ENCODE measurements at places on chromosomes 2 and 18. TPM values are rescaled to one million over a fixed set of nuclear protein-coding genes. Genes with fewer than 3 reads are reported as not detected.

GRCh38 chr18:23688528-23688927 is 725 bp upstream of the LAMA3 start:
- H3K36me3 ChIP-seq: no peaks in the 10 kb centered on the region
- H3K4me3 ChIP-seq: no peak overlapping the region
- H3K27me3 ChIP-seq: no peaks in the 10 kb centered on the region
- no peaks in the 10 kb centered on the region for H3K4me1 ChIP-seq

GRCh38 chr2:137254052-137254451 is 488.7 kb downstream of the THSD7B start:
- no peak for DNase-seq
- H3K4me1 ChIP-seq: no peaks in the 10 kb centered on the region

- H3K4me1 ChIP-seq: no peaks in the 10 kb centered on the region
- no peak overlapping the region for H3K27ac ChIP-seq
- H3K27me3 ChIP-seq: no peaks in the 10 kb centered on the region
- no peak overlapping the region for H3K4me3 ChIP-seq
Measured at GRCh38 chr2:235769046-235769445, 275.2 kb downstream of the AGAP1 start.

- peak; percentile 36 for DNase-seq
- no peak overlapping the region for H3K27ac ChIP-seq
- H3K4me3 ChIP-seq: no peak overlapping the region
- no peaks in the 10 kb centered on the region for H3K27me3 ChIP-seq
Measured at GRCh38 chr2:109254174-109254904, 125.3 kb downstream of the SH3RF3 start.

DNA sequence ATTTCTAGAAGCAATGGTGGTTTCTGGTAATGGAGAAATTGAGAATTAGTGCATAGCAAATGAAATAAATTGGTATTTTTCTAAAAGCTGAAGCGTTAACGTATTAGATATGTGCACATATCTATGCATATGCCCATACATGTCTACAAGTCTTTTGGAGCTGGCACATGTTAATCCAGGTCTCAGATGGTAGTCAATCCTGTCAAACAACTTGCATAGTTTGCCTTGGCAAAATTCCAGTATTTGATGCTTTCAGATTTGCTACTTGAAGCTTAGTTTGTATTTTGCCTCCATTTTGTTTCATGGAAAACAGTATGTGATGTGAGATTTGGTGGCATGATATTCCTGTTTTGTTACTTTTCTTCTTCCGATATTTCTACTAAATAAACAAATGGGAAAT is 304.6 kb downstream of the PARD3B start:
- H3K36me3 ChIP-seq: no peaks in the 10 kb centered on the region
- H3K27ac ChIP-seq: no peak overlapping the region
- DNase-seq: no peak
- H3K27me3 ChIP-seq: no peaks in the 10 kb centered on the region

DNA sequence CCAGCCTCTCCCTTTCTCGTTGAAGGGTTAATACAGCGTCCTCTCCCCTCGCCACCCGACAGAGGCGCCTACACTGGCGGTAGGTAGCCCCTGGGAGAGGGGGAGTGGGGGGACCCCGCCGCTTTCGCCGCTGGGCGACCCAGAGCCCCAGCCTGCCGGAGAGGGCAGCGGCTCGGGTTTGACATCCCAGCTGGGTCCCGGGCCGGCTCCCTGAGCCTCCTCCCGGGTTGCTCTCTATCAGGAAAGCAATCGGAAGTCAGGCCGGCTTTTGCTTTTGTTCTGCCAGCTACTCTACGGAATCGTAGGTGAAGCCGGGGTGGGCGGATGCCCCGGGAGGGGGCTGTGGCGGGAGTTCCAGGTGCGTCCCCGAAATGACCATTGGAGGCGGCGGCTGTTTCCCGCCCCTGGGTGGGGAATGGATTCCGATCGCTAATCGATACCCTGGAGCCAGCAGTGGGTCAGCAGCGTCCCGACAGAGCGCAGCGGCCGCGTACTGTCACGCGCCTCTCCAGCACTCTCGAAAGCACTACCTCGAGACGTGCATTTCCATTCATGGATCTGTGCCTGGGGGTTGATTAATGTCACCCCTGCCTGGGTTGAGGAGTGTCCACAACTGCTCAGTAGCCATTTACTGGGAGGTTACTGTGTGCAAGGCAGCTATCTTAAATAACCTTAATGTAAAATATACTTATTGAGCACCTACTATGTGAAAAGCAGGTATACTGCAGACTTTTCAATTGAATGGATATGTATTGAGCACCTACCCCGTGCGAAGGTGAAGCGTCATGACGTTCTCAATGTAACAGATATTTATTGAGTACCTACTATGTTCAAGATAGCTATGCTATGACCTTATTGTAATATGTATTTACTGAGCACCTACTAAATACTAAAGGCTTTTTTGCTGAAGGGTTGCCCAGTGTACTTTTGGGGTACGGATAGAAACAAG is 1.1 kb downstream of the MAPK4 start:
- H3K4me3 ChIP-seq: peak overlapping the region; percentile 70
- H3K27me3 ChIP-seq: no peaks in the 10 kb centered on the region
- no peak overlapping the region for H3K27ac ChIP-seq

DNA sequence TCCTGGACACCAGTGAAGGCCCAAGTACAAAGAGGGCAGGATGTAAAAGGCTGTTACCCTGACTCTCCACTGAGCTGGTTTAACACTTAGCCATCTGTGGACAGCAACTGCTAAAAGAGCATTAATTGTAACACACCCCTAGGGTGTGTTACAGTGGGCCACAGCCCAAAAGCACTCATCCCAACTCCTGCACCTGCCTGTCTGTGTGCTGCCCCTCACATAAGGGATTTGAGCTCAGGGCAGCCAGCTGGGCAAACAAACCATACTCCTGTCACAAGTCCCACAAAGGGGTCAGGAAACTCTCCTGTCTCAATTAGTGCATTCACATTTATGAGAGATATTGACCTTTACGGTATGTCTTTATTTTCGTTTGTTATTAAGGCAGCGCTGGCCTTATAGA is 833.1 kb upstream of the NXPH2 start:
- H3K36me3 ChIP-seq: no peaks in the 10 kb centered on the region
- H3K4me1 ChIP-seq: no peaks in the 10 kb centered on the region
- H3K27ac ChIP-seq: no peak overlapping the region
- no peak overlapping the region for H3K4me3 ChIP-seq
- no peak for DNase-seq

DNA sequence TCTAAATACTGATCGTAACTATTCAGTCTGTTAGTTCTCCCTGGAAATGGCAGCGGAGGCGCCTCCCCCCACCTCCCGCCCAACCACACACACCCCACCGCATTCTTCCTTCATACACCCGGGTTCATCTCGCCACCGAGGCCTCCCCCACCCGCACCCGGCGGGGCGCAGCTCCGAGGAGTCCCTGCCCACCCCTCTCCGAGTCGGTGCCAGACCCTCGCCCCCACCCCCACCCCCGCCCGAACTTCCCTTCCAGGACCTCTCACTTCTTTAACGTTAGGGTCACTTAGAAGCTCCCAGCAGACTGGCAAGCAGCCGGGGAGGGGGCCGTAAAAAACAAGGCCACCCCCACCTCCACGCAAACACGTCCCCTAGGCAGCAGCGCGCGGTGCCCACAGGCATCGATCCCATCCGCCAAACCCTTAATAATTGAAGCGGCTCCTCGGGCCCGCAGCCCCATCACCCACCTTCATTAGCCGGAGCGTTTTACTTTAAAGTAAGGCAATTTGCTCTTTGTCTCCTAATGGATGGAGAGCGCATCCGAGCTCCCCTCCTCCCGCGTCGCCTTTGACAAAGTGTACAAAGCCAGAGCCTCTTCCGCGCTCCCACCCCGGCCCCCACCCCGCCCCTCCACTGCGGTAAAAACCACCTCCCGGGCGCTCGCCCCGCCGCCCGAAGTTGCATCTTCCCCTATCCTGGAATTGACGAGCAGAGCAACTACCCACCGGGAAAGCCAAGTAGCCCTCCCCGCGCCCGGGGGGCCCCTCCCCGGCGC is 624 bp downstream of the ZNF516 start:
- no peaks in the 10 kb centered on the region for H3K36me3 ChIP-seq
- H3K27me3 ChIP-seq: no peaks in the 10 kb centered on the region
- H3K27ac ChIP-seq: peak overlapping the region; percentile 78
- peak overlapping the region; percentile 76 for H3K4me3 ChIP-seq
- H3K4me1 ChIP-seq: no peaks in the 10 kb centered on the region

DNA sequence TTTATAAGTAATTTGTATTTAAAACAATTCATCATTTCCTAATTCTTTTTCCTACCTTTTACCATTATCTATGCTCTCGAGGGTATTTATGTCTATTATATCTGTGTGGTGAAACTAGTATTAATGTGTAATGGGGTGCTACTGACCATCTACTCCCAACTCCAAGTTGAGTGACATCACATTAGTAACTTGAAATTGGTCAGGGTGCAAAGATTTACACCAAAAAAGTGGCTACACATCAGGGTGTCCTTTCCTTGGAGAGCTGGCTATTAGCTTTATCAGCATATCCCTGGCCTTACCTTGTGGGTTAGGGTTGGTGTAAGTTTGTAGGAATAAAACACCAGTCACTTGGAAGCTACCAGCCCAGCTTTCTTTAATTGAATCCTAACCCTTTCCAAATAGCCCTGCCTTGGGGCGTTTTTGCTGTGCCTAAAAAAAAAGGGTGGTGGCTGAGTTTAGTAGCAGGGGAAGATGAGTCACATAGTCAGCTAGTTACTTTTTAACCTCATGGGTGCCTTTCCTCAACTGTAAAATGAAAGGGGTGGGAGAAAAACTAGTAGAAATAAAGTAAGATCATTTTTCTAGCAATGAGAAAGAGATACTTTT is 14.0 kb downstream of the ANXA4 start:
- H3K36me3 ChIP-seq: no peaks in the 10 kb centered on the region
- no peak overlapping the region for H3K27ac ChIP-seq
- H3K27me3 ChIP-seq: no peaks in the 10 kb centered on the region
- no peak for DNase-seq
- H3K4me3 ChIP-seq: no peak overlapping the region
- peaks cover 3% of the 10 kb centered on the region for H3K4me1 ChIP-seq

DNA sequence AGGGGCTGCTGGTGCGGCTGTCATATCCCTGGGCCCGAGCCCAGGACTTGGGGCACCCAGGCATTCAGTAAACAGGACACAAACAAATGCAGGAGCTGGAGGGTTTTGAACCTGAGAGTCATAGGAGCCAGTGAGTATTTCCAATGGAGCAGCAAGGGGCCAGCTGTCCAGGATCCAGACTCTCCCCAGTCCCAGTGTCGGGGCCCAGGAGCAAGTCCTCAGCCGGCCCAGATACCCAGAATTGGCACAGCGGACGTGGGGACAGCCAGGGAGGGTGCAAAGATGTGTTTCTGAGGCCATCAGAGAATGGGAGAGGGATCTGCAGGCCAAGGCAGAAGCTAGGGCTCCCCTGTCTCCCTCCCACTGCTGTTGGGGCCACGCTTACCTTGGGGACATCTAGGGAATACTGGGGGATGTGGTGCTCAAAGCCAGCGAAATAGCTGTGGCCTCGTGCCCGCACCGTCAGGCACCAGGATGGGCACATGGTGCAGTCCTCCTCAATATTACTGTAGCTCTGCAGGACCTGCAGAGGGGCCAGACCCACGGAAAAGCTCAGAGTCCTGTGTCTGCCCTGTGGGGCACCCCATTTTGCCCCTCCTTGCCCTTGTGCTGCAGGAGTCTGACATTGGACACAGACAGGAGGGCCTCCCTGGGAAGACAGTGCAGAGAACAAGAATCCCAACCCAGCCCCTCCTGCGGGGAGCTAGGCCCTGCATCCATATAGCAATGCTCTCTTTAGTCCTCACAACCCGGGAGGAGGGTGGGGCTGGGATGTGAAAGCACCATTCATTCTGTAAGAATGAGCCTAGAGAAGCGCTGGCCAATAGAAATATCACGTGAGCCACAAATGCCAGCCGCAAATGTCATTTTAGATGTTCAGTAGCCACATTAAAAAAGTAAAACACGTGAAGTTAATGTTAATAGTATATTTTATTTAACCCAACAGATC is 15.4 kb downstream of the CFAP65 start:
- H3K27ac ChIP-seq: no peak overlapping the region
- DNase-seq: no peak
- no peak overlapping the region for H3K4me3 ChIP-seq
- H3K36me3 ChIP-seq: no peaks in the 10 kb centered on the region
- no peaks in the 10 kb centered on the region for H3K4me1 ChIP-seq

- H3K36me3 ChIP-seq: no peaks in the 10 kb centered on the region
- H3K4me1 ChIP-seq: no peaks in the 10 kb centered on the region
- no peaks in the 10 kb centered on the region for H3K27me3 ChIP-seq
- no peak overlapping the region for H3K27ac ChIP-seq
- DNase-seq: no peak
Measured at GRCh38 chr2:96225016-96225533, 16.4 kb upstream of the STARD7 start.

DNA sequence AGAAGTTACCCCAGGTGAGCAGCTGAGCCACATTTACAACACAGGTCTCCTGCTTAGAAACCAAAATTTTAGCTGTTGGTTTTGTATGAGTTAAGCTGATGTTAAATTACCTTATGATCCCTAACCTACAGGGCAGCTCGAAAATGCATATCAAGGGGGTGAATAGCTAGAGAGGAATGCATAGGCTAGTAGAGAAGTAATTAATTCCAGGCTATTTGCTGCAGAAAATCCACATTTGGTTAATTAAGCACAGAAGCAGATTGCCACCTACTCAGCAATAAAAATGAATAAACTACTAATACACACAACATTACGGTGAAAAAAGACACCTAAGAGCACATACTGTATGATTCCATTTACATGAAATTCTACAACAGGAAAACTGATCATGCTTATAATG is 91.4 kb downstream of the OSBPL1A start:
- no peaks in the 10 kb centered on the region for H3K36me3 ChIP-seq
- no peaks in the 10 kb centered on the region for H3K27me3 ChIP-seq
- no peak for DNase-seq
- no peak overlapping the region for H3K4me3 ChIP-seq
- H3K4me1 ChIP-seq: no peaks in the 10 kb centered on the region
- no peak overlapping the region for H3K27ac ChIP-seq

DNA sequence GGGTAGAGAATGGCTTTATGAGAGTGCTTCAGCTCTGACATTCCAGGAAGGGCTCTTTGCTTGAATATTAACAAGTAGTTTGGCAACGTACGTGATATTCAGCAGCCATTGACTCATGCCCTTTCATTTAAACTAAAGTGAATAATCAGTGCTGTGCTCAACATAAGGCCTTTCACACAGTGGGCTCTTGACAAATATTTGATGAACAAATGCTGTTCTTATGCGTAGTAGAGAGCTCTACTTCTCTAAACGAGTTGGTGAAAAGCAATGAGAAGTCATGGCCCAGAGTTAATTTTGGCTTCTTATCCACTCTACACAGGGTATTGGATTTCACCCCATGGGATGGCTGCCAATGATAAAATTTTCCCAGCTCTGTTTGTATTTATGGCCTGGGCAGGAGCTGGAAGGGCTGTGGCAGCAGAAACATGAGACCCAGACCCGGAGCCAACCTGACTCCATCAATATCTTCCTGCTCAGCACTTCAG is 338.9 kb downstream of the CCDC85A start:
- no peaks in the 10 kb centered on the region for H3K27me3 ChIP-seq
- no peaks in the 10 kb centered on the region for H3K4me1 ChIP-seq
- no peaks in the 10 kb centered on the region for H3K36me3 ChIP-seq
- no peak overlapping the region for H3K4me3 ChIP-seq

- no peaks in the 10 kb centered on the region for H3K27me3 ChIP-seq
- no peaks in the 10 kb centered on the region for H3K36me3 ChIP-seq
- H3K4me1 ChIP-seq: no peaks in the 10 kb centered on the region
- H3K27ac ChIP-seq: no peak overlapping the region
- H3K4me3 ChIP-seq: no peak overlapping the region
- no peak for DNase-seq
Measured at GRCh38 chr2:220451438-220451837, 824.0 kb downstream of the SLC4A3 start.

The LYPD6B gene
- not detected for total RNA-seq

The ELOA2 gene
- not detected for total RNA-seq

The DYNAP gene
- not detected for total RNA-seq

The OSBPL1A gene
- 14.6 TPM for total RNA-seq

The CSRNP3 gene
- 2.0 TPM for total RNA-seq

The CD8A gene
- 0.66 TPM for total RNA-seq

The CD8B2 gene
- not detected for total RNA-seq
